NCI-H510A treated with DMSO at 0.1 percent for 48 hours (cell line): ENCODE measurements at places on chromosomes 3 and 15.

- DNase-seq = no peak
Measured at GRCh38 chr3:8170971-8171508, 330.6 kb upstream of the LMCD1 start.

DNA sequence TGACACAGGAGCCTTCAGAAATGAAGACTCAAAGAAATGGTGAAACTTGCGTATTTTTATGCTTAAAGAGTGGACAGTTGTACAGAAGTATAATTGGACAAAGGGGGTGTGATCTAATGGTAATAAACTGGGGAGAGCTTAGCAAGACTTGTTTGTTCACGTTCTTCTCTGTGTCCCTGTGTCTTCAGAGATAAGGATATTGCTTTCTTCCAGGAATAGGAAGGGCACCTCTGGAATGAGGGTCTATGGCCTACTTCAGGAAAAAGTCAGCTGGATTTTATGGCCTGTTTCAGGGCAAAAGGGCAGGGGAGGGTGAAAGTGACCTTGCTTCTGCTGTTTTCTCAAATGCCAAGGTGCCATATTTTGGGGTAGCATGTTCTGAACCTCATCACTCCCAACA is 4.5 kb upstream of the TOPAZ1 start:
- DNase-seq = no peak

DNA sequence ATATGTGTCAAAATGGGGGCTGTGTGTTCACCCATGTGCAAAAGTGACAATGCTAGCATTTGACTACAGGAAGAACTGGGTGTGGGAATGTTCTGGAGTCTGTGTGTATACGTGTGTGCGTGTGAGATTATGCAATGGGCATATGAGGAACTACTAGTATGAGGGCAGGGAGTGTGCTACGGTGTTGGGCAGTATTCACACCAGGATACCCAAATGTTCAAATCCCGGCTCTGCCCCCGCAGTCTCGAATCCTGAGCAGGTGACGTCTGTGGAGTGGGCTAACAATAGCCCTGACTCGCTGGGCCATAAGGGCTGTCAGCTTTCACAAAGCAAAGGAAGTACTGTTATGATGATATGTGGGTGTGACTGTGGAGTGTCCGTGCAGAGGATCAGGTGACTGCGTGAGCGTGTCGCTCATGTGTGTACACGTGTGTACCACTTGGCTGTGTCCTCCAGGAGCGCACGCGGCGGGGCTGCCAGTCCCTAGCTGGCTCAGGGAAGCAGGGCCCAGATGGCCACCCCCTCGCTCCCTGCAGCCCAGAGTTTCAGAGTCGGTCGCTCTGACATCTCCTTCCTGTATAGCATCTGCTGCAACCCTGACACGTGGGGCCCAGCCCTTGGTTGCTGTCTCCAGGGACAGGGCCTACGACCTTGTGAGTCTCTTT is 27.2 kb downstream of the IQSEC1 start:
- no peak for DNase-seq

GRCh38 chr3:43154980-43155379 is 49.1 kb upstream of the POMGNT2 start:
- no peak for DNase-seq

- DNase-seq = no peak
Measured at GRCh38 chr3:43390255-43390588, 103.9 kb downstream of the SNRK start.

GRCh38 chr3:12970684-12971083 is 102.5 kb downstream of the IQSEC1 start:
- peak; percentile 67 for DNase-seq

GRCh38 chr3:179168918-179169317 is 20.8 kb downstream of the PIK3CA start:
- DNase-seq = no peak

GRCh38 chr15:71396536-71397125 is 281.4 kb downstream of the THSD4 start:
- no peak for DNase-seq

DNA sequence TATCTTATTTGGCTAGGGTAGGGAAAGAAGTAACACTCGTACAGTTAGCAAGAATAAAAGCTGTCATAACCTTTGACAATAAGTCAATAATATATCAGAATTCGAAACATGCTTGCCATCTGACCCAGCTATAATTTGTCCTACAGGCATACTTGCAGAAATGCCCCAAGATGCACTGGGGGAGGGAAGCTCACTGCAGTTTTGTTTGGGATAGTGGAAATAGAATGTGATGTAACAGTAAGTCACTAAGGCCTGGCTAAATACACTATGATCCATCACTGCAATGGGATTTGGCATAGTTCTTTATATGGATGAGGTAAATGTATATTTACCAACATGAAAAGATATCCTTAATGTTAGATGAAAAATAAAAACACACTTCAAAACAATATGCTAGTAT is 25.5 kb upstream of the TMOD3 start:
- DNase-seq = no peak

- peak; percentile 30 for DNase-seq
Measured at GRCh38 chr15:74053941-74054529, 28.3 kb downstream of the GOLGA6A start.

GRCh38 chr3:105729667-105730066 is 139.1 kb downstream of the CBLB start:
- DNase-seq = no peak

DNA sequence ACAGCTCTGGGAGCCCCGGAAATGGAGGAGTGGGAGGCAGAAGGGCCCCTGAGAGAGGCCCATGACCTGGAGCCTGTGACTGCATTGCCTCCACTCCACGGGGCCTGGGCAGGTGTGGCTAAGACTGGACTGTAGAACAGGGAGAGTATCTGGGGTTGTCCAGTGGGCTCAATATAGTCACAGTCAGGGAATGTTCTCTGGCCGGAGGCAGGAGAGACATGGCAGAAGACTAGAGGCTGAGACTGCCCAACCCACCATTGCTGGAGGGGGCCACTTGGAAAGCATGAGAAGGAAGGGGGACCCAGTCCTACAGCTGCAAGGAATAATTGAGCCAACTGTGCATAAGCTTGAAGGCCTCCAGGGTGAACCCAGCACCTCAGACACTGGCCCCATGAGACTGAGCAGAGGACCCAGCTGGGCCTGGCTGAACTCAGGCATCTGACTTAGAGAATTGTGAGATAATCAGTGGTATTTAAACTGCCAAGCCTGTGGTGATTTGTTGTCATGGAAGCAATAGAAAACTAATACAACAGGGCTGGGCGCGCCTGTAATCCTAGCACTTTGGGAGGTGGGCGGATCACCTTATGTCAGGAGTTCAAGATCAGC is 33.1 kb downstream of the NIPA2 start:
- DNase-seq = no peak
